ENCODE measurements at places on chromosomes 1 and 21.
A peak's percentile ranks its signal among the peaks of the same experiment; 100 is the strongest.

DNA sequence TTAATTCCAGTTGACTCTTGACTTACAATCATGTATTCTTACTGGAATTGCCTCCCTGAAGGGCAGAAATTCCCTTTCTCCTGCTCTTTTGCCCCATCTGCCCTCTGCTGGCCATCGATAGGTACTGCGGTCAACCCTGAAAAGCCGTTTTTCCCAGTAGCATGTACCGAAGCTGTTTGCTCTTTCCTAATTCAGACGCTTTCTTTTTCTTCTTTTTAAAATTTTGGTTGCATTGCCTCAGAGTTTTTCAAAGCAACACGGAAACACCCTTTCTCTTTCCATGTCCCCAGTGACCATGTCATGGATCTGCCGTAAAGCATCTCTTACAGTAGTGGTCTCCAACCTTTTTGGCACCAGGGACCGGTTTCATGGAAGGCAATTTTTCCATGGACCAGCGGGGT, 164.2 kb upstream of the C1orf21 start:
- DNase-seq, result peak; percentile 71

DNA sequence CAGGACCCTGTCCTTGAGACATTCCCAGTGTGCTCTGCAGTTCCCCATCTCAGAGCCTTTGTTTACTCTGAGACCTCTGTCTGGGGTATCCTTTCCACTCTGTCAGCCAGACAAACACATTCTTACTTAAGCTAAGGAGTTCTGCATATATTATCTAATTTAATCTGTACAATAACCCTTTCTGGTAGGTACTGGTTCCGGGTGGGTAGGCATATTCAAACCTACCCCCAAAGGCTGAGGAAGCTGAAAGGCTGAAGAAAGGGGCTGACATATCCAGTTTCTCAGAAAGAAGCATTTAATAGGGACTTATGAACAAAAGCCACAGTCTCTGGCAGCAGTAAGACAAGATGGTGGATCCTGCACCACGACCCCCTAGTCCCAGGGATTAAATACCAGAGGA, 53.1 kb downstream of the KCNN3 start:
- DNase-seq, result no peak

- DNase-seq, result no peak
Measured at GRCh38 chr1:240956020-240956419, 344.1 kb upstream of the GREM2 start.

GRCh38 chr21:43805275-43805800, 16.0 kb downstream of the RRP1 start:
- no peak for DNase-seq

- DNase-seq, result no peak
Measured at GRCh38 chr1:215833941-215834729, 267.0 kb downstream of the KCTD3 start.

- peak; percentile 99 for DNase-seq
Measured at GRCh38 chr1:205812878-205813754, at the start of gene SLC41A1. SLC41A1 (minus strand) TSS chr1:205813198; CDS start chr1:205810441, 2,757 bp downstream.

DNA sequence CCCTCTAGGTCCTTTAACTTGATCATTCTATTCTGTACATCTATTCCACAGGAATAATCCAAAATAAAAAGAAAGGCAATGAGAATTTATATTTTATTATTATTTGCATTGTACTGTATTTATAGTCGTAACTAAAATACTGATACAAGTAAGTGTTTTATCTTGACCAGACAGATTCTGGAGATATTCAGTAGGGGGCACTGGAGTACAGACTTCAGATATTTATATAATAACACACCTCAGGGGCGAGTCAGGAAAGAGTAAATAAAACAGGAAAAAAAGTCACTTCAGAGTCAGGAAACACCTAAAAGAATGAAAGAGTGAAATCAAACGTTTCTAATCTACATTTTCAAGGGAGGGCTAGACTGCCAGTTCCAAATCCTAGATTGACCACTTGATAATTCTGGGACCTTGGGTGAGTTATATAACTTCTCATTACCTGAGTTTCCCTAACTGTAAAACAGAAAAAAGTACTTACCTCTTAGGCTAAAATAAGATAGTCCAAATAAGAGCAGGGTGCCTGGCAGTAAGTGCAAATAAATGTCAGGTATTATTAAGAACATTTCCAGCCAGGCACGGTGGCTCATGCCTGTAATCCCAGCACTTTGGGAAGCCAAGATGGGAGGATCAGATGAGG, 31.1 kb upstream of the MTF1 start:
- peak; percentile 58 for DNase-seq
